ENCODE measurements at places on chromosomes 2 and 18. TPM values are rescaled to one million over a fixed set of nuclear protein-coding genes. Genes with fewer than 3 reads are reported as not detected.

IL36A gene
- total RNA-seq = not detected

DNA sequence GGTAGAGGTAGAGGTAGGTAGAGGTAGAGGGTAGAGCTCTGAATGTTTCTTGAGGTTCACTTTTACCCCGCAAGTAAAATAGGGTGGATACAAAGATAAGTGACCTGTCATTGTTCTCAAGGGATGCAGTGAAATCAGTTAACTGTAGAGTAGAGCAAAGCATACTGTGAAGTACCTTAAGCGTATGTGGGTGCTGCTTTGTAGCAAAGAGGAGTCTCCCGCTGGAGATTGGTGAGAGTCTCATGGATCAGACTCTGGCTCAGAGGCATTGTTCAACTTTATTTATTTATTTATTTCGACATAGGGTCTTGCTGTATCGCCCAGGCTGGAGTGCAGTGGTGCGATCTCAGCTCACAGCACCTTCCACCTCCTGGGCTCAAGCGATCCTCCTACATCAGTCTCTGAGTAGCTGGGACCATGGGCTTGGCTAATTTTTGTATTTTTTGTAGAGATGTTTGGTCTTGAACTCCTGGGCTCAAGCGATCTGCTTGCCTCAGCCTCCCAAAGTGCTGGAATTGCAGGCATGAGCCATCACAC lies 38.7 kb downstream of the MTA3 start:
- DNase-seq = no peak
- no peaks in the 10 kb centered on the region for H3K36me3 ChIP-seq
- no peak overlapping the region for H3K27ac ChIP-seq
- H3K4me1 ChIP-seq = no peaks in the 10 kb centered on the region
- no peak overlapping the region for H3K4me3 ChIP-seq

DNA sequence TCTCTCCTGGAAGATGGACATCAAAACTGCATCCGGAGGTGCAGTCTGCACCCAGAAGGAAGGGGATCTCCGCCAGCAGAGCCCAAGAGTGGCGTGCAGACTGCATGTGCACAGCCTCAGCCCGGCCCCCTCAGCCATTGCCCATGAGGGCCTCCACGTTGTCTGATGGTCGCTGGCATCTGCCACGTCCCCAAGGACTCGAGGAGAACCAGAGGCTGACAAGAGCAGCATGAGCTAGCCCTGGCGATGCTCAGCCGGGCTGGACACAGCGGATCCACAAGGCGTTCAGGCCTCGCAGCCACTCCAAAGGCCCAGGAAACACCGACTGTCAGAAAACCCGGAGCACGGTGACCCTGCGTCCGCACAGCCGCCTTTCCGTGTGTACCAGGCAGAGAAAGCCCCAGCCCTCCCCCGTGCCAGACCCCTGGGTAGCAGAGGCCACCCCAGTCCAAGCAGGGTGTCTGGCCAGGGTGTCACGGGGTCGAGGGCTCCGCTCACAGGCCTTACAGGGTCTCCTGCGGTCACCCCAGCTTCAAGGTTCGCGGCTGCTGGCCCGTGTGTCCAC lies 48.3 kb downstream of the SLC66A2 start:
- no peak overlapping the region for H3K4me3 ChIP-seq
- H3K27ac ChIP-seq = no peak overlapping the region
- no peaks in the 10 kb centered on the region for H3K27me3 ChIP-seq

DNA sequence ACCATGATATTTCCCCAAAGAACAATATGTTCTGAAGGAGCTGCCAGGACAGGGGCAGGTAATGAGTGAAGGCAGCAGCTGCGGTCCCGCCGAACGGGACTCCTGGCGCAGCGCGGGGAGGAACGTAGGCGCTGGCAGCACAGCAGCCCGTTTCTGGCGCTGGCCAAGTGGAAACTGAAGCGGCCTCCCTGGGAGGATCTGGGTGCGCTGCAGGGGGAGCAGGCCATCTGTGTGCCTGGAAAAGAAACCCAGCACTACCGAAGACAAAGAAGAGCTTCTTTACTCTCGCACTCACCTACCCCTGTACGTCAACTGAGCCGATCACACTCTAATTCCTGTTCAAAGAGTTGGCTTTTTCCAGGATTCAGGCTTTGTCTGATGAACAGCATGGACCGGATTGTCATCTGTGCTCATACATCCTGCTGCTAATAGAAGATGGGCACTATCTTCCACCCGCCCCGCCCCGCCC lies 11.8 kb downstream of the G6PC2 start:
- H3K27ac ChIP-seq = no peak overlapping the region
- H3K27me3 ChIP-seq = peaks cover 3% of the 10 kb centered on the region
- H3K4me1 ChIP-seq = no peaks in the 10 kb centered on the region
- DNase-seq = no peak
- H3K4me3 ChIP-seq = peak overlapping the region; percentile 20

- H3K36me3 ChIP-seq = no peaks in the 10 kb centered on the region
- DNase-seq = no peak
- H3K4me1 ChIP-seq = no peaks in the 10 kb centered on the region
- no peaks in the 10 kb centered on the region for H3K27me3 ChIP-seq
- H3K27ac ChIP-seq = no peak overlapping the region
Measured at GRCh38 chr2:16250466-16250865, 310.1 kb downstream of the MYCN start.

GRCh38 chr2:160920791-160921303 lies 239.4 kb upstream of the TANK start:
- no peaks in the 10 kb centered on the region for H3K27me3 ChIP-seq
- no peaks in the 10 kb centered on the region for H3K36me3 ChIP-seq
- H3K27ac ChIP-seq = peak overlapping the region; percentile 4
- no peak for DNase-seq

Data from aorta (tissue), 5 donors.